ENCODE measurements at places on chromosomes 7 and 10. TPM values are rescaled to one million over a fixed set of nuclear protein-coding genes. Genes with fewer than 3 reads are reported as not detected.

SP4 gene
- 8.3 TPM for total RNA-seq

NFE2L3 gene
- 2.6 TPM for total RNA-seq

ANKRD2 gene
- 0.11 TPM for total RNA-seq

AEBP1 gene
- total RNA-seq = not detected

NPS gene
- total RNA-seq = not detected

SPDYE9 gene
- not detected for total RNA-seq

CYP2W1 gene
- total RNA-seq = not detected

CLCN1 gene
- total RNA-seq = not detected

STEAP4 gene
- 0.11 TPM for total RNA-seq

GCK gene
- not detected for total RNA-seq

OPN4 gene
- total RNA-seq = not detected

KLF14 gene
- total RNA-seq = not detected

GIMAP5 gene
- not detected for total RNA-seq

ANKRD7 gene
- total RNA-seq = 3.6 TPM

FGFBP3 gene
- 0.64 TPM for total RNA-seq

CTTNBP2 gene
- total RNA-seq = 7.5 TPM

PNLIPRP3 gene
- 0.06 TPM for total RNA-seq

OR6B1 gene
- not detected for total RNA-seq

SLC26A3 gene
- total RNA-seq = not detected

UCN3 gene
- total RNA-seq = not detected

TUBB8 gene
- not detected for total RNA-seq

GNGT1 gene
- total RNA-seq = not detected

NCF1 gene
- total RNA-seq = not detected

TAS2R5 gene
- total RNA-seq = not detected

TSPAN14 gene
- total RNA-seq = 17.4 TPM

CHRM2 gene
- 0.06 TPM for total RNA-seq

KNDC1 gene
- total RNA-seq = not detected

KAZALD1 gene
- total RNA-seq = 16.1 TPM

TNS3 gene
- 556 TPM for total RNA-seq

GBX1 gene
- total RNA-seq = not detected

CTAGE8 gene
- total RNA-seq = 0.17 TPM

PDLIM1 gene
- total RNA-seq = 5.1 TPM

RTKN2 gene
- total RNA-seq = 8.6 TPM

BMPER gene
- total RNA-seq = 4.1 TPM

HKDC1 gene
- total RNA-seq = 1.1 TPM

SORCS1 gene
- not detected for total RNA-seq

UCMA gene
- not detected for total RNA-seq

EGR2 gene
- 0.13 TPM for total RNA-seq
